ENCODE measurements at places on chromosomes 12 and 14. TPM values are rescaled to one million over a fixed set of nuclear protein-coding genes. Genes with fewer than 3 reads are reported as not detected.
A peak's percentile ranks its signal among the peaks of the same experiment; 100 is the strongest.

GRCh38 chr14:91103116-91103515, 10.8 kb upstream of the DGLUCY start:
- H3K27me3 ChIP-seq, result no peaks in the 10 kb centered on the region
- DNase-seq, result no peak
- no peak overlapping the region for H3K4me3 ChIP-seq
- no peaks in the 10 kb centered on the region for H3K4me1 ChIP-seq

- DNase-seq, result no peak
- no peak overlapping the region for H3K27ac ChIP-seq
- no peaks in the 10 kb centered on the region for H3K27me3 ChIP-seq
Measured at GRCh38 chr14:20698018-20698329, 9.4 kb downstream of the ANG start.

GRCh38 chr12:130792821-130793553, 46.1 kb downstream of the STX2 start:
- H3K27me3 ChIP-seq, result no peaks in the 10 kb centered on the region
- no peaks in the 10 kb centered on the region for H3K4me1 ChIP-seq
- no peak for DNase-seq
- H3K36me3 ChIP-seq, result peaks cover 79% of the 10 kb centered on the region
- no peak overlapping the region for H3K27ac ChIP-seq

DNA sequence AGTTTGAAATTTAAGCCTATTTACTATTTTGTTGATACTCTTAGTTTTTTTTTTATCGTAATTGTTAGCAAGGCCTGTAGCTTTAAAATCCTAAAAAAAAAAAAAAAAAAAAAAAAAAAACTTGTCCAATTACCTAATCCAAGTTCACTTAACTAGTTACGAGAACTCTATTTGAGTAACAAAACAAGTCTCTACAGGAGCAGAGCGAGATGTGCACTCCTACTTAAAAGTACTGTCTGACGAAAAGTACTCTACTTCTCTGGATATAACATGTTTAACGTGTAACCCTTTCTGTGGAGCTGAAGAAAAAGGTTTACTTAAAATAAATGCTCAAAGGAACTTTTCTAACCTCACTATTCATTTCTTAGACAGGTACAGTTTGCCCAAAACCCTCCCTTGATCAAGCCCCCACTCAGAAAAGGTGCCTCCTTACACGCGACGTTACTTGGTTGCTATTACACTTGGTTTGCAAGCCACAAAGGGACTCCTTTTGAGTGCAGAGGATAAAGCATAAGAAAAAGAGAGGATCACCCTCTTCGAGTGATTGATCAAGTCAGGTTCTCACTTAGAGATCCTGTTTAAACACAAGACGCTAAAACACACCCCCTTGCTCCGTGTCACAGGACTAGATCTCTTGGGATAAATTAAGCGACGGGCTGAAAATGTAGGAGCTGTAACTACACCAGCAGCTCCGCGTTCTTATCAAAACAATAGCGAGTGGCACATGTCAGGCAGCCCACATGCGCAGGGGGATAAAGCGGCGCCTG, 2.2 kb downstream of the BAZ1A start:
- H3K4me3 ChIP-seq, result peak overlapping the region; percentile 100
- no peak for DNase-seq
- H3K27ac ChIP-seq, result peak overlapping the region; percentile 100

GRCh38 chr14:92935446-92935845, 12.5 kb downstream of the CHGA start:
- H3K27ac ChIP-seq, result no peak overlapping the region
- no peaks in the 10 kb centered on the region for H3K4me1 ChIP-seq
- H3K36me3 ChIP-seq, result peaks cover 22% of the 10 kb centered on the region
- H3K4me3 ChIP-seq, result no peak overlapping the region

GRCh38 chr12:25253371-25254068, 2.8 kb upstream of the KRAS start:
- H3K4me3 ChIP-seq, result no peak overlapping the region
- no peaks in the 10 kb centered on the region for H3K36me3 ChIP-seq
- DNase-seq, result no peak
- peaks cover 4% of the 10 kb centered on the region for H3K4me1 ChIP-seq

- no peak overlapping the region for H3K27ac ChIP-seq
- DNase-seq, result peak; percentile 92
- H3K4me1 ChIP-seq, result peaks cover 7% of the 10 kb centered on the region
- no peaks in the 10 kb centered on the region for H3K36me3 ChIP-seq
- H3K27me3 ChIP-seq, result no peaks in the 10 kb centered on the region
Measured at GRCh38 chr12:1804545-1805332, 15.6 kb upstream of the LRTM2 start.

DNA sequence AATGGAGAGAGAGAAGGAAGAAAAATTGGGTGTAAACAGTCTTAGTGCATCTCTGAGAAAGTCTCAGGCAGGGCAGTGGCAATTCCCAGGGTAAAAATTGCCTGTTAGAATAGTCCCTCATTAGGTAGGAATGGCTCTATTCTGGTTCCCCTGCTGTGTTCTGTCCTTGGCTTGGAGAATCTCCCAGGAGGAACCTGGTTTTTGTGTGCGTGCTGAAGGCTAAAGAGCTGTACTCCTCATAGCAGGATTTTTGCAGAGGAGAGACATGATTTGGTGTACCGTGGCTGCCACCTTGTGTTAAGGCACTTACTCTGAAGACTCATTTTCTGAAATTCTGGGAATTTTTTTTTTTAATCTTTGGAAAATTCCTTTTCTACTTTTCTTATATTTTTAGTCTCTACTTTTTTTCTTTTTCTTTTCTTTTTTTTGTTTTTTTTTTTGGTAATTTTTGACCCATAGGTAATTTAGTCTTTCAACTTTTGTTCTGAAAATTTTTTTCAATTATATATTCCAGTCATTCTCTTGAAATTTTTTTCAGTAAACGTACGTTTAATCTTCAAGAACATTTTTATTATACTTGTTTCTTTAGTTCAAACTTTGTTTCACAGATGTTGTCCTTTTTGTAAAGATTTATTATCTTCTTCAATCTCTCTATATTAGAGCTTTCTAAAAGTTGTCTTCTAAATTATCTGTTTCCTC, 63.8 kb downstream of the FBXO33 start:
- no peaks in the 10 kb centered on the region for H3K4me1 ChIP-seq
- no peak overlapping the region for H3K4me3 ChIP-seq
- no peaks in the 10 kb centered on the region for H3K36me3 ChIP-seq
- no peaks in the 10 kb centered on the region for H3K27me3 ChIP-seq
- DNase-seq, result no peak
- H3K27ac ChIP-seq, result no peak overlapping the region

DNA sequence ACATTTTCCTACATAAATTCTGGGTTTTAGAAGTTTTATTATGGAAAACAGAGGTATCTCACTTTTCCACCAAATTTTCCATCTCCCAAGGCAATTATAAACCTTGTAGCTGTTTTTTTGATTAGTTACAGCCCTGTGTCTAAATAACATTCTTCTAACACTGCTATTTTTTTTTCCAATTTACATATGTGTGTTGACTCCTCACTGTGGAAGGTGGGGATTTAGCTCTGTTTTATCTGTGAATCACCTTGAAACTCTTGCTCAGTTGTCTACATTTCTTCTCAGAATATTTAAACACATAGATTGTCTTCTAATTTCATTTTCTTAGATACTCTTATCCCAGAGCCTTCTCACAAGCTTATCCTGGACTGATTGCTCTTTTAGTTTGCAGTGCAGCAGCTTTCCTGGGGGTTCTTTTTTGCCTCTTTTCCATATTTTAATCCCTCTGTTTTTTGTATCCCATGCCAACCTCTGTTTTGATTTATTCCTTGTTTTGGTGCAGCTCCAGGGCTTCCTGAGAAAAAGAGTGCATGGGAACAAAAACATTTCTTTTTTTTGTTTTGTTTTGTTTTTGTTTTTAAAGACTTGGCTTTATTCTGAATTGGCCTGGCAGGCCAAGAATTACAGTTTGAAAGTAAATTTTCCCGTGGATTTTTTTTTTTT, 36.7 kb downstream of the TBC1D15 start:
- no peaks in the 10 kb centered on the region for H3K27me3 ChIP-seq
- H3K4me3 ChIP-seq, result no peak overlapping the region
- peaks cover 4% of the 10 kb centered on the region for H3K4me1 ChIP-seq
- peak overlapping the region; percentile 8 for H3K27ac ChIP-seq

DNA sequence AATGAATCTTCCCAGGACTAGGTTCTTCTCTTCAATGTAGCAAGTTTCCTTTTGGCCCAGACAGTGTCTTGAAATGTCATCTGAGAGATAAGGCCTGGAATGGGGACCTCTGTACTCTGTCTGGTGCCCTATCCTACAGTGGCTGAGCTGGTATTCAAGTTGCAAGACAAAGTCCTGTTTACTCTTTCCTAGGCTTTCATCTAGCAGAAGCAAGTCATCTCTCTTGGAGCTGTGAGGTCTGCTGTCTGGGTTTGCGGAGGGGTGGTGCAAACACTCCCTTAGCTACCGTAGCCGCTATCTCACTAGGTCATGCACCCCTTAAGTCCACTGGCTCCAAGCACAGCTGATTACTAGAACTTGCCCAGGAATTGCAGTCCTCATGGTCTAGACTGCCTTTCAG, 149.7 kb upstream of the SLC16A7 start:
- H3K4me1 ChIP-seq, result no peaks in the 10 kb centered on the region
- no peak overlapping the region for H3K4me3 ChIP-seq
- H3K27ac ChIP-seq, result no peak overlapping the region
- DNase-seq, result no peak

DNA sequence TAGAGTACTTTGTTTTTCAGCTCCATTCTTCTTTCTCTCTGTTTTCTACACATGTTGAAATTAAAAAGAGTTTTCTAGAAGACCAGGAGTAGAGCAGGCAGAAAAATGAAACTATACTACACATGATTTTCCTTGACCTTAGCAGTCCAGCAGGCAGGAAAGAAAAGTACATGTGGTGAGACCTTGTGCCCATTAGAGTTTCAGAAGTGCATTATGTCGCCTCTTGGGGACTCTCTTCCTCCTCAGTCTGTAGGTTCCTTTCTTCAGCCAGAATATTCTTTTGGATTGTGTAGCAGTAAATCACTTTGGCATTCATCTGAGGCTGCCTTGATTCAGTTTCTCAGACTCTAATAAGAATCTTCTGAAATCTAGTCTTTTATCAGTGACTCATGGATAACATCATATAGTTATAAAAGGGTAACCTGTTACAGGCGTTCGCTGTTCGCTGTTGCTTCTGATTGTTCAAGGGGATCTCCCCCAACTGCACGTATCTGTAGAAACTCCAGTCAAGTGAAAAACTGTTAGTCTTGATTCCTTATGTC, 161.8 kb downstream of the ANO4 start:
- no peaks in the 10 kb centered on the region for H3K27me3 ChIP-seq
- H3K4me1 ChIP-seq, result no peaks in the 10 kb centered on the region
- no peak for DNase-seq
- H3K36me3 ChIP-seq, result no peaks in the 10 kb centered on the region
- no peak overlapping the region for H3K27ac ChIP-seq

DNA sequence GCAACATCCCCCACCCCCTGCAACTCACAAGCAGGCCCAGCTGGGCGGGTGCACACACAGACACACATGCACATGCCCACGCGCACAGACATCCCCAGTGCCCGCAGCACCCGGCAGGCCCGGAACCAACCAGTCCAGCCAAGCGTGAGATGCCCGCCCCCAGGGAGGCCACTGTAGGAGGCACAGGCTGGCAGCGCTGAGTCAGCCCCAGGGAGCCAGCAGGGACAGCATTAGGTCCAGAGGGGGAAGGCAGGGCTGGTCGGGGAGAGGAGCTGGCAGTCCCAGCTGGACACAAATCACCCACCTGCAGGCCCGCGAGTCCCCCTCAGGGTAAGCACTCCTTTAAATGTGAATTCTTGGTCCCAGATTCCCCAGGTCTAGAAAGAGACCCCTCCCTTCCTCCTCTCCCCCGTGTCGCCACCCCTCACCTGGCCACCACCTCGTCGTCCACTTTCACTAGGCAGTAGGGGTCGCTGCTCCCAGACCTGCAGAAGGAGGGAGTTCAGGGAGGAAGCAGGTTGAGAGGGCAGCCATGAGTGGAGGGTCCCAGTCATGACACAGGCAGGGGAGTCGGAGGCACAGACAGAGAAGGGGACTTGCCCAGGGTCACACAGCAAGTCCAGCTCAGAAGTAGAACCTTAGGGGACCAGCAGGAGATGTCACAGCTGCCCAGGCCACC, 5.0 kb downstream of the RASAL1 start:
- no peaks in the 10 kb centered on the region for H3K36me3 ChIP-seq
- H3K4me1 ChIP-seq, result no peaks in the 10 kb centered on the region
- DNase-seq, result no peak
- H3K4me3 ChIP-seq, result no peak overlapping the region
- no peaks in the 10 kb centered on the region for H3K27me3 ChIP-seq

- H3K27me3 ChIP-seq, result no peaks in the 10 kb centered on the region
- no peak for DNase-seq
- no peak overlapping the region for H3K4me3 ChIP-seq
- H3K4me1 ChIP-seq, result no peaks in the 10 kb centered on the region
- H3K27ac ChIP-seq, result no peak overlapping the region
Measured at GRCh38 chr12:79658221-79658620, 32.5 kb downstream of the PAWR start.

- H3K27me3 ChIP-seq, result no peaks in the 10 kb centered on the region
- DNase-seq, result no peak
- no peak overlapping the region for H3K4me3 ChIP-seq
- H3K4me1 ChIP-seq, result no peaks in the 10 kb centered on the region
- no peaks in the 10 kb centered on the region for H3K36me3 ChIP-seq
Measured at GRCh38 chr12:3920351-3921150, 47.4 kb upstream of the PARP11 start.

- H3K4me1 ChIP-seq, result peaks cover 14% of the 10 kb centered on the region
- H3K36me3 ChIP-seq, result no peaks in the 10 kb centered on the region
- no peak overlapping the region for H3K27ac ChIP-seq
- DNase-seq, result no peak
- H3K27me3 ChIP-seq, result no peaks in the 10 kb centered on the region
Measured at GRCh38 chr12:116855744-116856470, 25.3 kb downstream of the HRK start.

- no peak for DNase-seq
- H3K4me3 ChIP-seq, result no peak overlapping the region
- no peaks in the 10 kb centered on the region for H3K27me3 ChIP-seq
- H3K4me1 ChIP-seq, result peaks cover 3% of the 10 kb centered on the region
- H3K27ac ChIP-seq, result no peak overlapping the region
- H3K36me3 ChIP-seq, result no peaks in the 10 kb centered on the region
Measured at GRCh38 chr12:75913502-75914351, 117.8 kb downstream of the PHLDA1 start.

GRCh38 chr12:46723629-46724419, 102.0 kb downstream of the SLC38A4 start:
- no peak overlapping the region for H3K4me3 ChIP-seq
- no peaks in the 10 kb centered on the region for H3K36me3 ChIP-seq
- H3K27ac ChIP-seq, result no peak overlapping the region
- no peaks in the 10 kb centered on the region for H3K4me1 ChIP-seq
- no peak for DNase-seq
- H3K27me3 ChIP-seq, result no peaks in the 10 kb centered on the region

LMNTD1 gene
- total RNA-seq, result not detected

DAO gene
- total RNA-seq, result not detected

ADCY4 gene
- total RNA-seq, result 143 TPM

CLEC14A gene
- total RNA-seq, result 192 TPM

NUP107 gene
- total RNA-seq, result 4.7 TPM

CMA1 gene
- not detected for total RNA-seq

ST8SIA1 gene
- total RNA-seq, result 9.7 TPM

DLGAP5 gene
- not detected for total RNA-seq

VPS37B gene
- total RNA-seq, result 31.8 TPM

C1QL4 gene
- not detected for total RNA-seq

HEBP1 gene
- total RNA-seq, result 56.6 TPM

OR9K2 gene
- not detected for total RNA-seq

HOXC13 gene
- total RNA-seq, result not detected

TMEM229B gene
- total RNA-seq, result 5.5 TPM

KIAA0586 gene
- 20.1 TPM for total RNA-seq

PTPN21 gene
- 18.1 TPM for total RNA-seq

IL26 gene
- not detected for total RNA-seq

UTP20 gene
- 8.0 TPM for total RNA-seq

RDH11 gene
- total RNA-seq, result 25.1 TPM

SLCO1B1 gene
- total RNA-seq, result not detected

CELA1 gene
- not detected for total RNA-seq

SAMD4A gene
- total RNA-seq, result 66.0 TPM

LHX5 gene
- not detected for total RNA-seq
